Left renal pelvis (tissue), 4 donors: ENCODE measurements at places on chromosomes 13 and 19.

DNA sequence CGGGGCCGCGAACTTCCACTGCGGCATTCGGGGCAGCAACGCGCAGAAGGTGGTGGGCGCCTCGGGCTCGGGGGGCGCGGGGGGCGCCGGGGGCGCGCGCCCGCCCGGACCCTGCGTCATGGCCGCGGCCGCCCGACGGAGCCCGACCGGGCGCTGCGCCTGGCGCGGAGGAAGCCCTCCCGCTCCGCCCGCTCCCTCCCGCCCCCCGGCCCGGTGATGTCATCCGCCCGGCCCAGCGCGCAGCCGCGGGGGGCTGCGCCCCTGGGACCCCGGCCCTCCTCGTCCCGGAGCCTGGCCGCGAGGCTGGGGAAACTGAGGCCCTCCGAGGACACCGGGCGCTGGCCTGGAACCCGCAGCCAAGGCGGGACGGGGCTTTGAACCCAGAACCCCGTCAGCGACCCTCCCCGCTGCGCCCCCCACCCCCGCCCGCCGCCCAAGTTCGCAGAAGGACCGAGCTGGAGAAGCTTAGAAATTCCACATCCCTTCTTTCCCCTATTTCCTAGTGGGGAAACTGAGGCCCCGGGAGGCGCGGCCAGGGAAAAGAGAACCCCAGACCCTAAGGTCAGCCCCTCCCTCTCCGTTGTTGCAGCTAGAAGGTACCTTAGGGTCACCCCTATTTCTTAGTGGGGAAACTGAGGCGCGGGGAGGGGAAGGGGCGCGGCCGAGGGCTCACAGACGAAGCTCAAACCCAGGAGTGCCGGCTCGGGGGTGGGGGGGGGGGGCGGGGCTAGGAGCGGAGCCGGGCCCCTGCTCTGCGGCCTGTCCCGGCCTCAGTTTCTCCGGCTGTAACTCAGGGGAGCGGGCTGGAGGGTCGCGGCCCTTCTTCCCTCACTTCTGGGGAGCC, at the start of gene SHC2:
SHC2 (minus strand) TSS at position 157 of the 844 bp plus-strand sequence; CDS start at position 120, 37 bp downstream.
- no peak for DNase-seq

GRCh38 chr19:50827476-50827875, 3.9 kb upstream of the KLK1 start:
- DNase-seq, result no peak

DNA sequence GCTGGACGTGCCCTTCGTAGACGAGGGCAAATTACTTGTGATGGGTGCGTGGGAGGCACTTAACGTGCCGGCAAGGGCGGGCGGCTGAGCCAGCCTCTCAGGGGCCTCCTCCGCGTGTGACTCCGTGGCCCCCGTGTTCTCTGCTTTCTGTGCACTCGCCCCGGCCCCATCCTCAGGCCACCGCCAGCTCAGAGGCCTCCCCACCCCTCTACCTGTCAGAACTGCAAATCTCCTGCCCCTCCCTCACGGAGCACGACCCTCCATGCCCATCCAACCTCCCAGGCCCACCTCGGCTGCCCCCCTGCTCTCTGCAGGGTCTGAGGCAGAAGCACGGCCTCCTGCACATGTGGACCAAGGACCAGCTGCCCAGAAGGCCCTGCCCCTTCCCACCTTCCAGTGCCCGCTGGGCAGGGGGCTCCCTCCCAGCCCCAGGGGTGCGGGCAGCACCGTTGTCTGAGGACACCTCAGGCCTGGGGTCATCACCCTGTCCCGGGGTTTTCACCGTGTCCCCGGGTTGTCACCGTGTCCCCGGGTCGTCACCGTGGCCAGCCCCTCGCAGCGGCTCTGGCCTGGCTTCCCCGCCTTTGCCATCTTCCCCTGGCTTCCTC, 44.5 kb downstream of the TMEM255B start:
- no peak for DNase-seq

- DNase-seq, result no peak
Observed at GRCh38 chr19:52665529-52665928, 27.4 kb upstream of the ZNF83 start.

- peak; percentile 88 for DNase-seq
Observed at GRCh38 chr19:4065430-4066175, 1.1 kb downstream of the ZBTB7A start.

GRCh38 chr19:47704024-47704423, 9.2 kb upstream of the EHD2 start:
- DNase-seq, result no peak
